ENCODE measurements at places on chromosomes 12 and 14.

- DNase-seq: no peak
These were observed 173.3 kb upstream of the RASSF8 start for GRCh38 chr12:25785134-25785533.

DNA sequence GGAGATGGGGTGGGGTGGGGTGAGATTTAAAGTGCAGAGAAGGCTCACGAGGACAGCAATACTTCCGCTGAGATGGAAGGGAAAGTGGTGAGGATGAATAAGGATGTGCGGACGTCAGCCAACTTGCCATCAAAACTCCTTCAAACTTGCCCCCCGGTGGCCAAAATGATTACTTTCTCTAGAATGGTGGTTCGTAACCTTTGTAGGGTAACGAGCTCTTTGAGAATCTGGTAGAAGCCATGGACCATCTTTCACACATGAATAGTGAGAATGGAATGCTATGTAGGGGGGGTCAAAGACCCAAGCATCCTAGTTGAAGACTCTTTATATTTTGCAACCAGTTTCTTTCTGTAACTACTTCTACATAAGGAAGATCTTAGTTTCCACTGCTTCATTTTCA, 245.9 kb upstream of the DDHD1 start:
- DNase-seq: no peak

GRCh38 chr12:92735131-92735721, 32.4 kb downstream of the PLEKHG7 start:
- no peak for DNase-seq

DNA sequence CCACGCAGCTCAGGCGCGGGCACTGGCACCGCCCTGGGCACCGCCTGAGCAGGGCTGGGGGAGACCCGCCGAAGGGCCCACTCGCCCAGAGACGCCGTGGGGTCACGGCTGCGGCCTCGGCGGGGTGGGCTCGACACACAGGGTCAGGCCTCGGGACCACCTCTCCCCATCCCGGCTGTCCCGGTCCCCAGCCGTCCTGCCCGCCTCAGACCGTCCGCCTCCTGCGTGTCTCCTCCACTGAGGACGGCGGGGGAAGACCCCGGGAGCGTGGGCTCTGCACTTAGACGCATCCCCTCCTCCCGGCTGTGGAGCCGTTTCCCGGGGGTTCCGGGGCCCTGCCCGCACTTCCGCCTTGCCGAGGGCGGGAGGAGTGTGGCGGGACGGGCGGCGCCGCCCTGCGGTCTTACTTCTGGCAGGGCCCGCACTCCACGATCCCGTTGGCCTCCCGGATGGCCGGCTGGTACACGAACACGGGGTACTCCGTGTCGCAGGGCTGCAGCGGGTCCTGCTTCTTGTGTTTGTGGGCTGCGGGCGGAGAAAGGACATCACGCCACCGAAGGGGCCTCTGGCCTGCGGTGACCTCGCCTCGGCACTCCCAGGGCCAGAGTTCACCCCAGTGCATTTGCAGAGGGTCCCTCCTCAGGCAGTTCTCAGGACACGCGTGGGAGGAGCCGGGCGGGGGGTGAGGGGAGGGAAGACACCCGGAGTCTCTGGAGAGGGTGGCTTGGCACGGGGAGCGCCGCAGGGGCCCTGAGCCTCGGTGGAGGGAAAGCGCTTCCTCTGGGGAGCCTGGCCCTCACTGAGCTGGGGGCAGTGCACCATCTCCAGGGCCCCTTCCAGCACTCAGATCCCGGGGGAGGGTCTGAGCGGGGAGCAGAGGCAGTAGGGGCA, 23.1 kb upstream of the LRTM2 start:
- DNase-seq: no peak

DNA sequence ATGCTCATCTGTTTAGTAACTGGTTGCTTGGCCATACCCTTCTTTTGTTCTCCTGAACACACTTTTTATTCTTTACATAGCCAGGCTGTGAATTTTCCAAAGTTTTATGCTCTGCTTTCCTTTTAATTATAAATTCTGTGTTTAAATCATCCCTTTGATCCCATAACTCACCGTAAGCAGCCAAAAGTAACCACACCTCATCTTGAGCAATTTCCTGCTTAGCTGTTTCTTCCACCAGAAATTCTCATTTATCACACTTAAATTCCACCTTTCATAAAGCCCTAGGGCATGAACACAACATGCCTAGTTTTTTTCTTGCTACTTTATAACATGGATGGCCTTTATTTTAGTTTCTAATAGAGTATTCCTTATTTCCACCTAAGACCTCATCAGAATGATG, 510.7 kb downstream of the C12orf50 start:
- no peak for DNase-seq

- DNase-seq: peak; percentile 4
These were observed 105.0 kb upstream of the PRB2 start for GRCh38 chr12:11500188-11500860.

- DNase-seq: no peak
These were observed 34.5 kb downstream of the IPO8 start for GRCh38 chr12:30661210-30661609.

- no peak for DNase-seq
These were observed 625.6 kb downstream of the AACS start for GRCh38 chr12:125690841-125691240.

DNA sequence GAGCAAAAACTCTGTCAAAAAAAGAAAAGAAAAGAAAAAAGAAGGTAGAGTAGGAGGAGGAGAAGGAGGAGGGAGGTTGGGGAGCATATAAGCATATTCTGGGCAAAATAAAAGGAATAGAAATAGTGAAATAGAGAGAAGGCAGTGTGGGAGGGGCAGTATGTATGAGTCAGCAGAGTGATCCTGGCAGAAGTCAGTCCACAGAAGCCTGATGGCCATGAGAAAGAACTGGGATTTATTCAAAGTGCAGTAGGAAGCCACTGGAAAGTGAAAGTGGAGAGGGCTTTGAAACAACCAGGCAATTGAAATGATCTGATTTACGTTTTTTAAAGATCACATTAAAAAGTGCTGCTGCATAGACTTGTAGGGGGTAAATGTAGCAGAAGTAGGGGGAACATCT, 368.6 kb upstream of the USP15 start:
- no peak for DNase-seq

- no peak for DNase-seq
These were observed at the start of gene RGS6 for GRCh38 chr14:71932229-71932981. TSS of gene RGS6 (plus strand) at chr14:71932429.

DNA sequence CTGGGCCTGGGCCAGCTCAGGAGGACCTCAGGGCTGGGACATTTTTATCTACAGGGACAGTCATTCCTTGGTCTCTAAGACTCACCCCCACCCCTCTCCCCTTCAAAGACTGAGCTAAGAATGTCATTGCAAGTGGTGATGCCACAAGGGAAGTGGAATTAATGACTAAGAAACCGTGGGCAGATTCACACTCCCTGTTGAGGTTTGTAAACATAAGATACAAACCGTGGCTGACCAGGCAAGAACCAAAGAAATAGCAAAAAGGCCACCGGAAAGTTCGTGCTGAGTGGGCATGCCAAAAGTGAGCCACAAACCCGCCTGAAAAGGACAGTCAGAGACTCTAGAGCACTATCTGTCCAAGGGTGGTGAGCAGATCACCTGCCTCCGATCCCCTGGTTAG, 25.7 kb downstream of the NUAK1 start:
- no peak for DNase-seq

GRCh38 chr12:26297396-26298070, 102.2 kb downstream of the SSPN start:
- no peak for DNase-seq

GRCh38 chr12:85872497-85873091, 1.5 kb upstream of the NTS start:
- no peak for DNase-seq

DNA sequence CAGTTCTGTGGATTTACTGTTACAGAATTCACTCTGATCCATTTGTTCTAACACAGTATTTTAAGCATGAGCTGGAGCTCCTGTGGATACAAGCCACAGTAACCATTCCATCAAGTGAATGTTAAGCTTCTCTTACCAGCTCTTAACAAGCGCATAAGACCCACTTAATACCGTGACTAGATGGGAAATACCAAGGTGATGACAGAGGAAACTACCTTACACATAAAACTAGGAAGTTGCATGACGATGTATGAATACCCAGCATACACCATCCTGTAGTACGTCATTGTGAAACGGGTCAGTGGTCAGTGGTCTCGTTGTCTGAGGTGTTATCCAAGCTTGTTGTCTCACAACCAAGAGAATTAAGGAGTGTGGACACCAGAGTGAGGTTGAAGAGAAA, 2.0 kb upstream of the GALC start:
- DNase-seq: no peak

DNA sequence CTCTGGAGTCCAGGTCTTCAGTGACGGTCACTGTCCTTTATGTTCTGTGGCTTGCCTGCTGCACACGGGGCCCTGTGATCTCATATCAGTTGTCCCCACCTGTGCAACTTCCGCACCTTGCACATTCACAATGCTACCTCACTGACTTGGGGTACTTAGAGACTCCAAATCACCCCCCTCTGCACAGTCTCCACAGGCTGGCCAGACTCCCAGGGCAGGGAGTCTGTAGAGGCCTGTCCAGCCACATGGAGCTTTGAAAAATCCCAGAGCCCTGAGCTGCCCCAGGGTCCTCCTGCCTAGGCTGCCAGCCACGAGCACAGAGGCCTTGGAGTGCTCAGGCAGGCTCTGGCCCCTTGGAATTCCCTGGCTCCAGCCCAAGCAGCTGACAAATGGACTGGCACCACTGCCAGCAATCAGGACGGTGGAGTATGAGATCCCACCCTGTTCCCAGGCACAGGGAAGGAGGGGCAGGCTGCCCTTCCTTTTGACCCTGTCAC, 26.4 kb downstream of the CMKLR1 start:
- no peak for DNase-seq

GRCh38 chr12:24561411-24561871, 387.5 kb downstream of the BCAT1 start:
- DNase-seq: no peak

- no peak for DNase-seq
These were observed at the start of gene BMAL2 for GRCh38 chr12:27332714-27333402. TSS of gene BMAL2 (plus strand) at chr12:27332836. CDS start at chr12:27333073, 237 bp downstream.

DNA sequence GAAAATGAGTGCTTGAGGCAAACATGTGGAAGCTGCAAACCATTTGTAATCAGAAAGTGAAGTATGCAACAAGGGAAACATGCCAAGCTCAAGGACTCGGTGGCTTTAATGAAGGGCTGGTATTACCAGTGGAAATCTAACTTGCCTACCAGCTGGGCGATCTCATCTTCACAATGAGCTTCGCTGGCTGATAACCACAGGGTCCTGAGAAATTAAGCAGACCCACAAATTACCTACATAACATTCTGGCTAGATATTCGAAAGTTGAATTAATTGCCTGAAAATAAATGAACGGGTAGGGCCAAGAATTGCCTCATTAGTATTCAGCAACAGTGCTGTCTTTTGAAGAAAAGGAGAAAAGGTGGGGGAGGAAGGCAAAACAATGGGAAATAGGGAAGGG, 439.4 kb downstream of the PDZRN4 start:
- DNase-seq: no peak

GRCh38 chr12:6950401-6950801, 755 bp upstream of the PTPN6 start:
- no peak for DNase-seq

GRCh38 chr14:77866932-77867331, 67.0 kb downstream of the ADCK1 start:
- no peak for DNase-seq

- DNase-seq: no peak
These were observed 50.8 kb upstream of the CDKL1 start for GRCh38 chr14:50447461-50447860.

DNA sequence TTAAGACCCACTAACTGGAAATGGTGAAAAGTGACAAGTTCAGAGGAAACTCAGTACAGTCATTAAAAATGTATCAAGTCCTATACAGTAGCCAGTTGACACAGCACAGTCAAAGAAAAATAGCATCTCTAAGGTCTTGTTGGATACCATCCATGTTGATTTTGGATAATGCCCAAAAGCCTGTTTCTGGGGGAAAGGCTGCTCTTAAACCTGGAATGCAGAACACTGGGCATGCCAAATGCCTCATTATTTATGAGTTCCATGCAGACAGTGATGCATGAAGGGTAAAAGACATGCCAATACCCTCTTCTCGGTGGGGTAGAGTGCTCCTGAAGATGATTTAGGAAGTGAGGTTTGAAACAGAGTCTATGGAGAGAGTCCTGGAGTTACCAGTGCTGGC, 29.6 kb downstream of the KCNK13 start:
- no peak for DNase-seq

Data from esophagus squamous epithelium (tissue), 5 donors.